ENCODE measurements at places on chromosomes 3 and 15.

- no peak for DNase-seq
Observed at GRCh38 chr15:31155151-31155550, 53.6 kb upstream of the TRPM1 start.

DNA sequence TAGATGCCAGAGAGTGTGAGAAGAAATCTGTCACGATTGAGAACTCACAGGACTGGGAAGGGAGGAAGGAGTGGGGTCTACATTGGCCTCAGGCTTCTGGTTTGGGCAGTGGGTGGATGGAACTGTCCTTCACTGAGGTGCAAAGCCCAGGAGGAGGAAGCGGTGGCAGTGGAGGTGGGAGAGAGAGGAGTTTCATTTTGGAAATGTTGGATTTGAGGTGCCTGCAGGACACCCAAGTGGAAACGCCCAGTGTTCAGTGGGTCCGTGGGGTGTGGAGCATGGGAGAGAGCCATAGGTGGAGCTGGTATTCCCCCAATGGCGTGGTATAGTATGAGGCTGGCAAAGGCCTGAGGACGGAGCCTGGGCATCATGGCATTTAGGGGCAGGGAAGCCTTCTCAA lies 9.3 kb upstream of the EPHB3 start:
- DNase-seq: no peak

GRCh38 chr15:82808634-82809041 lies 790 bp upstream of the WHAMM start:
- no peak for DNase-seq

DNA sequence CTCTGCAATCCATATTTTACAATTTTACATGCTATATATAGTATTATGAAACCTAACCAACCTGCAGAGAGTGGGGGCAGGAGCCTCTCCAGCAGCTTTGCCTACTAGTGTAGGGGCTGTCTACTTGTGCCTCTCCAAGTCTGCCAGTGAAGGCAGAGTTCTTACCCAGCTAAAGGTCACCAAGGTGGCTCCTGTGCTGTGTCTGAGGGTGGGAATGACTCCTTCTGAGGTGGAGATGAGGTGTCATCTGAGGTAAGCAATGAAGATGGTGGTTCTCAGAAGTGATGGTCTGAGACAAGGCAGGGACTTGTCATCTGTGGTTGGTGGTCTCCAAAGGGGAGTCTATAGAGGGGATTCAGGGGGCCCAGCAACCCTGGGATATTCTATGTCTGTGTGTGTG lies 47.5 kb downstream of the SACM1L start:
- no peak for DNase-seq

Measured in NCI-H1436 treated with DMSO at 0.1 percent for 48 hours (cell line).